ENCODE measurements at places on chromosomes 12 and 14.

DNA sequence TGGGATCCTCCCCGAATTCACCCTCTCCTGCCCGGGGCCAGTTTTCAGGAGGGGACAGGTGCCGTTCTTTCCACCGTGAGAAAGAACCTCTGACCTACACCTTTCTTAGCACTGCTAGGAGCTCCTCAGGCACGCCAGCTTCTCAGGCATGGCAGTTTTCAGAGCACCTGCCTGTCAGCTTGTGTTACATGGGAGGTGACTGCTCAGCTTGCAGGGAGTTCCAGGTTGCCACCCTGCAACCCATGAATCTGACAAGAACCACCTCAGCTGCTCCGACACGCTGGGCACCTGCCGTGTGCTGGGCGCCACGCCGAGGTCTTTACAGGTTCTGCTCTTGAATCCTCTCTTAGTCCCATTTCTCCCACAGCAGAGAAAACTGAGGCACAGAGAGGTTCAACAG is 12.9 kb downstream of the BRI3BP start:
- DNase-seq: no peak

DNA sequence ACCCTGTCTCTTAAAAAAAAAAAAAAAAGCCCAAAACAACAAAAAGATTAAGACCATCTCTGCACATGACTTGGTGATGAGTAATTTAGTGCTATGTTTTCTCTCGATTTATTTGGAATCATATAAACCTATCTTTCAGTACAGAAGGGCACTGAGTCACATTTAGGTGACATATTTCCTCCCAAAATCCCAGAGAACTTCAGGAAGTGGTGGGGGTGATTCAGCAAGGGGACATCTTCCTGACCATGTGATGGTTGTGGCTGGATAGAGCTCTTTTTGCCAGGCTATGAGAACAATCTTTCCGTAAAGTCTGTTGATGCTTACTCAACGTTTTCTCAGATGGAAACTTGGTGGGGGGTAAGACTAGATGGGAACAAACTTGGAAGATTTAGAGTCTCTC is 50.0 kb downstream of the PPFIBP1 start:
- DNase-seq: no peak

- no peak for DNase-seq
Measured at GRCh38 chr12:65125975-65126374, 4.9 kb upstream of the WIF1 start.

GRCh38 chr12:40313928-40314327 is 89.1 kb downstream of the LRRK2 start:
- DNase-seq: peak; percentile 27

DNA sequence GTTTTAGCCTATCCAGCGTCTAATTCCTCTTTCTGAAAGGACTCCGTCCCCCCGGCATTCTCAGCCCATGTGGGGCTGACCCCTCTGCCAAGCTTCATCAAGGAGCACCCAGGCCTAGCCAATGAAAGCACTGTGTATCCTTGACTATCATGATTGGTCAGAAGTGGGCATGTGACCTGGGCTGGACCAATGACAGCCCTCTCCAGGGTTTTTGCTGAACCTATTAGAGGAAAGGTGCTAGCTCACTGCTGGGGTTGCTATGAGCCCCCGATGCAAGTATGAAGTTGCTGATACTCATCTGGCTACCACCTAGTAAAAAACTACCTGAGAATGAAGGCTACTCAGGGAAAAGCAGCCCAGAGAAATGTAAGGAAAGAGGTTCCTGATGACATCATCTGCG is 68.1 kb downstream of the LRRC74A start:
- DNase-seq: no peak

DNA sequence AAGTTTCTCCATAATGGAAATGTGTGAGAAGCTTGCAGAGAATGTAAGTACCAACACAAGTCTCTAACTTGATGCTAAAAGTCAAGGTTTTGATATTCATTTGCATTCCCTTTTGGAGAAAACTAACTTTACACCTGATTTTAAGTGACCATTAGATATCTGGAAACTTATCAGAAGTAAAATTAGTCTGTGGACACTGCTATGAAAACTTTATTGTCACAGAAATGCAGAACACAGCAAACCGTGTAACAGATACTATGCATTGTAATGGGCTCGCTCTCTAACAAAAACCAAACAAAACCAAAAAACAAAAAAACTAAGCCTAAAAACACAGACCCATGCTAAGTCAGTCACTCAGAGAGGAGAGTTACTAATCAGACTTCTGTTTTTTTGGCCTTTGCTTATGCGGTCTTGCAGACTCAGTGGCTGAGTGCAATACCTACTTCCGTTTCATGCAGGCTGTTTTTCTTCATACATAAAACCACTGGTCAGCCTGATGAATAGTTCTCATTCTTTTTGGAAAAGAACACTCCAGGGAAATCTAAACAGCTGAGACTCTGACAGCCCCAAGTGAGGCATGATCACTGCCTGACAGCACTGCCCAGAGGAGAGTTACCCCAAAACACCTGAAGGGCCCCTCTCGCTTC is 35.7 kb downstream of the NRDE2 start:
- DNase-seq: no peak

DNA sequence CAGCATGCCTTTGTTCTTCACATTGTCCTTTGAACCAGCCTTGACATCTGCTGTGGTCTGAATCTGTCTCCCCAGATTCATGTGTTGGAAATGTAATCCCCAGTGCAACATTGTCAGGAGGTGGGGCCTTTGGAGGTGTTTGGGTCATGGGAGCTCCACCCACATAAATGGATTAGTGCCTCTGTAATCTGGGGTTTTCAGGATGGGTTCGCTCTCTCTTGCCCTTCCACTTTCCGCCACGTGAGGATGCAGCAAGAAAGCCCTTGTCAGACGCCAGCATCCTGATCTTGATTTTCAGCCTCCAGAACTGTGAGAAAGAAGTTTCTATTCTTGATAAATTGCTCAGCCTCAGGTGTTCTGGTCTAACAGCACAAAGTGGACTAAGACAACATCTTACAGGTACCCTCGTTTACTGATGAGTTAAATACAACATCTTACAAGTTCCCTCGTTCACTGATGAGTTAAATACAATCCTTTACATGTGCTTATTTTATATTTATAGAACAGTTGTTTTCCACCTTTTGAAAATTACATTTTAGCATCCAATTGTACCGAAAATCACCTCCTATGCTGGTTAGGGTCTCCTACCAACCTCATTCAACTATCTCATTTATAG is 54.4 kb upstream of the RIMBP2 start:
- no peak for DNase-seq

- no peak for DNase-seq
Measured at GRCh38 chr14:33435911-33436689, 497.4 kb downstream of the NPAS3 start.

GRCh38 chr14:101125719-101126651 is 222.5 kb upstream of the RTL1 start:
- no peak for DNase-seq

- DNase-seq: no peak
Measured at GRCh38 chr12:51915003-51915625, 7.8 kb downstream of the ACVRL1 start.

- no peak for DNase-seq
Measured at GRCh38 chr12:2544230-2544629, 250.5 kb upstream of the FKBP4 start.

DNA sequence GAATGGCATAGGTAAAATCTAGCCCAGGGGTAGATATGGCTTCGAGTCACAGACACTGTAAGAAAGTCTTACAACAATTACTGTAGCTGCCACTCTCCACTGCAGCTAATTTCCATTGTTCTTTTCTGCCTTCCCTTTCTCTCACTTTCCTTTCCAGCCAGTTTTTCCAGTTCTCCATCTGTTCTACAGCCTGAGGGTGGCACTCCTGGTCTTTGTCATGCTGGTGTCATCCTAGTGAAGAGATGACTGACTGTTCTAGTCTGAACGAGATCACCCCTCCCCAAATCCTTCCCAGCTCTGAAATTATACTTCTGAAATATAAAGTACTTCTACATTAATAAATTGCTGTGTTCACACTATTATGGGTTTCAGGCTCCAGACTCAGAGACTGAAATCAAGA is 74.2 kb upstream of the CSRP2 start:
- DNase-seq: no peak

GRCh38 chr14:20823859-20824258 is 21.2 kb upstream of the RNASE1 start:
- DNase-seq: no peak

DNA sequence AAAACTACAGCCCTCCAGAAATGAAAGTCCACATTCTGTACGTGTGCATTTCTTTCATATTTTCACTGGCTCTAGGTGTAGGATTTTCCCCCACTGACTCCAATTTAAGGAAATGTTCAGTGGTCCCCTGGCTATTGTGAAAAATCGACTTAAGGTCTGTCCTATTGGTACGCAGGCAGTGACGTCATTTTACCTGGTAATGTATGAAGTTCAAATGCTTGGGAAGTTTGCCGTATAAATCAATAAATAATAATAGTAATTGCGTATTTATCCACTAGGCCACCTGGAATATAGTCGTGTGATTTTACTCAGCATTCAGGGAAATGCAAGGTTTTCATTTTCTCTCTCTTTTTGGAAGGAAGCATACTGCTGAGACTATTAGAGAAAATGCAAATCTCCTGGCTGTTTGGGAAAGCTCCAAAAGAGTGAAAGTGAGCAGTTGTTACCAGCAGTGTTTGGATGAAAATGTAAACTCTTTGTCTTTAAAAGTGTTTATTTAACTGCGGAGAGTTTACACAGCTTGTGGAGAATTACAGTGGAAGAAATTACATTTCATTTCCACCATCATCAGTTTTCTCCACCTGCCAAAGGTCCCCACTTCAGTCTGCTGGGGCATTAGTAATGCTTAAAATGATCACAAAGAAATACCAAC is 107.0 kb downstream of the EXOC5 start:
- no peak for DNase-seq

- DNase-seq: no peak
Measured at GRCh38 chr12:48978291-48978740, at the start of gene WNT1. Gene WNT1, plus strand, starts transcription at chr12:48978322. Its CDS starts 329 bp downstream, at chr12:48978651.

DNA sequence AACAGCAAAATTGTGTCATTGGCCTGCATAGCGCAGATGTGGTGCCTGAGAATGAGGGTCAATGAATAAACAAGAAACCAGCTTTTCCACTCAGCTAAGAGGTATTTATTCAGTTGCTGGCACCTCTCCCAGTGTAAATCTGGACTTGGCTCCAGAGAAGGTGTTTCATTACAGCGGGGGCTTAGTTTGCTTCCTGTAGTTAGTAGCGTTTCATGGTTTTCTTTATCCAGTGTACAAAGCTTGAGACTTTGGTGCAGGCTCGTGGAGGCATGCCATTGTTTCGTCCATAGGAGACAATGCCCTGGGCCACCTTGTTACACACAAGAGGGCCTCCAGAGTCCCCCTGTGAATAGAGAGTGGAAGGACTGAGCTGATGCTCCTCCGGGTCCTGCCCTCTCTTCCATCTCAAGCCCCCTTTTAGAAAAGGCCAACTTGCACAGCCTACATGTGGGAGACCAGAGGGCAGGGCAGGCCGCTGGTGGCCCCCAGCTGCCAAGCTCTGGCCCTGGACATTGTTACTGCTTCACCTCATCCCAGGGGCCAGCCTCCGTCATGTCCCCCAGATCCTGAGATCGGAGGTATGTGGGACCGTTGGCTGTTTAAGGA is 3.0 kb downstream of the GZMB start:
- DNase-seq: no peak

- DNase-seq: no peak
Measured at GRCh38 chr14:102504328-102504999, 5.1 kb downstream of the ANKRD9 start.

DNA sequence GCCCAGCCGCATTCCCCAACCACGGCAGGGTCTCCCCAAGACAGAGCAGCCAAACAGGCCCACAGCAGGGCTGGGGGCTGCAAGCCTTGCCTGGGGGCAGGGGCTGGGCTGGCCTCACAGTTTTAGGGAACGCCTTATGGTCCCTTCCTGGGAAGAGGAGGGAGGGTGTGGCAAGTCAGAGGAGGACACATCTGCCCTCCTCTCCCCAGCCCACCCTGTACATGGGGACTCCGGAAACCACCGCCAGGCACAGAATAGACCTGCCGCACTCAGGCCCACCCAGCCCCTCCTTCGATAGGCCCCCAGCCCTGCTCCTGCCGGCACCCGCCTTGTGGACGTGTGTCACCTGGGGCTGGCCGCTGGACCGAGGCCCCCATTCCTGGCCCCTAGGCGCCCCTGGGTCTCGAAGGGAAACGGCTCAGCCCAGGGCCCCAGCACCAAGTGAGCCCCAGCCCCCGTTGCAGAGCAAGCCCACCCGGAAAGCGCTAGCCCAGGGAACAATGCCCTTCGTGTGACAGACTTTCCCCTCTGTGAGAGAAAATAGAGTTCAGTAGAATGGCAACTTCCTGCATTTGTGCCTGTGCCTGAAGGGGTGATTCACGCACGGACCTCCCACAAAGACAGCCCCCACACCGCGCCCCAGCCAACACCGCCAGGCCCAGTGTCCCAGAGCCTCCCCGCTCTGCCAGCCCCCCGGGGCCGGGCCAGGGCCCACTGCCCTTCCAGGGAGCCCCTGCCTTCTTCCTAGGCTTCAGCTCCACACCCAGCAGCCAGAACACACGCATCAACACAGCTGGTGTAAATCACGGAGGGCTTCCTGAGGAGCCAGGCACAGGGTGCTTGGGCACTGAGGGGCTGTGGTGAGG is 12.0 kb upstream of the NUDT14 start:
- DNase-seq: no peak

- DNase-seq: no peak
Measured at GRCh38 chr12:50400104-50400637, 514 bp upstream of the LARP4 start.

- DNase-seq: no peak
Measured at GRCh38 chr14:70398706-70399431, 18.0 kb downstream of the SYNJ2BP start.

- no peak for DNase-seq
Measured at GRCh38 chr12:25594376-25594775, 41.3 kb upstream of the LMNTD1 start.

- DNase-seq: no peak
Measured at GRCh38 chr14:87430810-87431209, 562.2 kb downstream of the GALC start.

DNA sequence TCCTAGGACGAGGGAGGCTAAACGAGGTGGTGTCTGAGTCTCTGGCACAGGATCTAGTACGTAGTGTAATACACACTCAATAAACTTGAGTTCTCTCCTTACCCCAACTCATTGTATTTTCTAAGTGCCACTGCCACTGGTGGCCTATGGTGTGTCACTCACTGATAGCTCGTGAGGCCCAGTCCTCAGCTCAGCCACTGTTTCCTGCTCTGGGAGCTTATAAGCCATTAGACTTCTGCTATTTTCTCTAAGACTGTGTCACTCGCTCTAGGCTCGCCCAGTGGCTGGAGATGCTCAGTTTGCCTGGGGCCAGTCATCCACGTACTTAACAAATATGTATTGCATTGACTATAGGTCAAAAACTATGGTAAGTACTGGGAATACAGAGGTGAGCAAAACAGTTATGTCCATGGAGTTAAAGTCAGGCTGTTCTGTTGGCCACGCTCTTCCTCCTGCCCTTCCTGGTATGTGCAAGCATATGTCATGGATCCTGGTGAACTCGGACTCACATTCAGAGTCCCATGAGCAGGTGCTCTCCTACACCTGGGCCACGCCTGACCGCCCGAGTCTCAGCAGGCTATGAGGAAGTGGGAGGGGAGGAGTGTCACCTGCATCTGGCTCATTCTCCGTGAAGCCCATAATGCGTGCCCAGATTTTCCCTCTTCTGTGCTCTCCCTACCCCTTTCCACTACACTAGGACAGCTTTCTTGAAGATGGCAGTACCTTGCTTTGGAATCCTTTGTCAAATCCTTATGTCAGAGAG is 41.6 kb downstream of the DEGS2 start:
- no peak for DNase-seq

- DNase-seq: no peak
Measured at GRCh38 chr12:38889297-38889815, 16.0 kb downstream of the CPNE8 start.

- DNase-seq: no peak
Measured at GRCh38 chr12:120488057-120488640, 7.8 kb upstream of the DYNLL1 start.
